Stromal cell of bone marrow (primary cell): ENCODE measurements at places on chromosomes 2 and 18.
A peak's percentile ranks its signal among the peaks of the same experiment; 100 is the strongest.

GRCh38 chr2:239594019-239594771, 193.4 kb upstream of the HDAC4 start:
- no peak for DNase-seq

GRCh38 chr2:207180741-207181140, 15.0 kb upstream of the KLF7 start:
- peak; percentile 40 for DNase-seq

DNA sequence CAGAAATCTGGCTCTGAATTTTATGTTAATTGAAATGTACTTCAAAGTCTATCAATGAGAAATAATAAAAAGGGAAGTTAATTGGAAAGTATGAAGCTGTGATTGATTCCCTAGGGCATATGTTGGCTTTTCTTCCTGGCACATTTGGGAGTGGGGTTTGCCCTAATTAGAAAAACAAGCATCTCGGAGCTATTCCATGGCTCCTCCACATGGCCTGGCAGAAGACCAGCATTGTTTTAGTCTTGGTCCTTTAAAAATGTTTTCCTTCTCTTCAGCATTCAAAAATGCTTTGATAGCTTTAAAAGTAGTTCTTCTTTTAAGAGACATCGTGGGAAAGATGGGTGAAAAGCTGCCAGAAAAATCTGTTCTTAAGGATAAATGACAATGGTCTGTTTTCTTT, 445.5 kb upstream of the PKDCC start:
- no peak for DNase-seq

GRCh38 chr2:95296011-95296410, 1.1 kb upstream of the KCNIP3 start:
- DNase-seq: no peak

- no peak for DNase-seq
Observed at GRCh38 chr2:187642498-187642897, 88.3 kb upstream of the TFPI start.

GRCh38 chr2:189109921-189110397, 69.6 kb downstream of the COL5A2 start:
- no peak for DNase-seq

GRCh38 chr2:16525265-16525887, 140.3 kb downstream of the CYRIA start:
- DNase-seq: no peak

GRCh38 chr2:235900631-235901030, 267.6 kb downstream of the GBX2 start:
- no peak for DNase-seq

GRCh38 chr2:232974396-232974795, 38.7 kb downstream of the NGEF start:
- no peak for DNase-seq
